Stimulated activated CD8-positive, alpha-beta memory T cell treated with anti-CD3 and anti-CD28 coated beads, Interleukin-2, amount 100 ng/mL, for 1 hour (primary cell): ENCODE measurements at places on chromosomes 16 and 17.
A peak's percentile ranks its signal among the peaks of the same experiment; 100 is the strongest.

GRCh38 chr17:73643001-73643851 is 1.0 kb downstream of the SDK2 start:
- DNase-seq: no peak

GRCh38 chr17:72135546-72136325 is 14.9 kb downstream of the SOX9 start:
- no peak for DNase-seq

DNA sequence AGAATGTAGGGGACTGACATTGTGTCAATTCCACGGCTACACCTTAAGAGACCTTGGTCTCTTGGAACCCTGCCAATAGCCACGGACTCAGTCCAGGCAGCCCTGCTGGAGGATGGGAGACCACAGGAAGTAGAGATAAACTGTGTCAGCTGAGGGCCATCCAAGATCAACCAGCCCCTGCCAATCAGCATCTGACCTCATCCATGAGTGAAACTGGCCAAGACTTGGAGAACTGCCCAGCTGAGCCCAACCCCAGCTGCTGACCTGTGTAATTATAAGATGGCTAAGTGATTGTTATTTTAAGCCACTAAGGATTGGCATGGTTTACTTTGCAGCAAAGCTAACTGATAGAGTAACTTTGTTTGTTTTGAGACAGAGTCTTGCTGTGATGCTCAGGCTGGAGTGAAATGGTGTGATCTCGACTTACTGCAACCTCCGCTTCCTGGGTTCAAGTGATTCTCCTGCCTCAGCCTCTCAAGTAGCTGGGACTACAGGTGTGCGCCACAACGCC is 13.3 kb upstream of the YWHAE start:
- DNase-seq: no peak

DNA sequence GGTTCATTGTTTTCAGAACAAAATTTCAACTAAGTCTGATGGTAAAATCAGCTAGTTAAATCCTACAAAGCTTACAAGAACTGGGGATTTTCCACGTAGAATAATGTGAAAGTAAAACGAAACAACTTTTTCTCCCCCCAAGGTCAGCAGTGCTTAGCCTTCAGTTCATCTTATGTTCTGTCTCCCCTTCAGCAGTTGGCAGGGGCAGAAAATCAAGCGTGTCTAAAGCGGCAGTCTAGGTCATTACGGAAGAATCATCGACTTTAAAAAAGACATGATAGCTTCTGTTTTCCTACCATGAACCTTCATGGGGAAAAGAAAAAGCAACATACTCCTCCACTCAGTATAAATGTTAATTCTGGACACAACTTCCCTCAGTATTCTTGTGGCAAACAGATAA is 50.7 kb downstream of the GNA13 start:
- DNase-seq: no peak

DNA sequence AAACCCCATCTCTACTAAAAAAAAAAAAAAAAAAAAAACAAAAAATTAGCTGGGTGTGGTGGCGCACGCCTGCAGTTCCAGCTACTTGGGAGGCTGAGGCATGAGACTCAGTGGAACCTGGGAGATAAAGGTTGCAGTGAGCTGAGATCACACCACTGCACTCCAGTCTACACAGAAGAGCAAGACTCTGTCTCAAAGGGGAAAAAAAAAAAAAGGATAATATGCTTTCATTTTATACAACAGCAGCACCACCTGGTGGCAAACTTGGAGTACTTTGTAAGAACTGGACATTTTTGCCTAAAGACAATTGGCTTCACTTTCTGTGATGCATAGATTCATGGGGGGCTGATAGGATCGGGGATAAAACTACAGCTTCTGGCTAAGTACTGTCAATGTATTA is 8.5 kb downstream of the CHTF8 start:
- DNase-seq: no peak

GRCh38 chr17:62791235-62791734 is 16.8 kb downstream of the MARCHF10 start:
- DNase-seq: no peak

- no peak for DNase-seq
Observed at GRCh38 chr17:40150276-40150675, 9.9 kb downstream of the CASC3 start.

- no peak for DNase-seq
Observed at GRCh38 chr16:24009098-24009497, 173.3 kb downstream of the PRKCB start.

DNA sequence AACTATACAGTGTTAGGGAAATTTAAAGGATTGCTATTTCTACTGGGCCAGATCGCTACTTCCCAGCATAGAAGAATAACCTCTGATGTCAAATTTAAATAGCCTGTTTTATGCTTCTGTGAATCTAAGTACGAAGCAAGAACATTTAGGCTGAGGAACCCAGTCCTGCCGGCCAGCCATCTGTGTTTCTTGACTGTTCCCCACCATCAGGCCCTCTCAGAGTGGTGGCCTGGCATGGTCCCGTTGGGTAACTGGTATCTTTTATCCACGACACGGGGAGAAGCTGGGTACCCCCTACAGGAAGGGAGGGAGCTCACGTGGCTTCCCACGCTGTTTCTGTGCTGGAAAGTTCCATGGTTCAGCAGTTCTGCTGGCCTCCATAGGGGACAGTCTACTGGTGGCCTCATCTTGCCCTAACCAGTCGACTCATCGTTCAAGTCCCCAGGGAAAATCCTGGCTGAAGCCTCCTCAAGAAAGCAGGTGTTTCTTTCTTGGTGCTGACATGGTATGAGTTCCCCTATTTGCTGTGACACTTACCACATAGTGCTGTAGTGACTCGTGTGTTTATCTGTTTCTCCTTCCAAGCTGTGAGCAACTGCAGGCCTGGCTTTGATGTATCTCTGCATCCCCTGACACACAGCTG is 201.7 kb upstream of the NLRP1 start:
- DNase-seq: no peak

DNA sequence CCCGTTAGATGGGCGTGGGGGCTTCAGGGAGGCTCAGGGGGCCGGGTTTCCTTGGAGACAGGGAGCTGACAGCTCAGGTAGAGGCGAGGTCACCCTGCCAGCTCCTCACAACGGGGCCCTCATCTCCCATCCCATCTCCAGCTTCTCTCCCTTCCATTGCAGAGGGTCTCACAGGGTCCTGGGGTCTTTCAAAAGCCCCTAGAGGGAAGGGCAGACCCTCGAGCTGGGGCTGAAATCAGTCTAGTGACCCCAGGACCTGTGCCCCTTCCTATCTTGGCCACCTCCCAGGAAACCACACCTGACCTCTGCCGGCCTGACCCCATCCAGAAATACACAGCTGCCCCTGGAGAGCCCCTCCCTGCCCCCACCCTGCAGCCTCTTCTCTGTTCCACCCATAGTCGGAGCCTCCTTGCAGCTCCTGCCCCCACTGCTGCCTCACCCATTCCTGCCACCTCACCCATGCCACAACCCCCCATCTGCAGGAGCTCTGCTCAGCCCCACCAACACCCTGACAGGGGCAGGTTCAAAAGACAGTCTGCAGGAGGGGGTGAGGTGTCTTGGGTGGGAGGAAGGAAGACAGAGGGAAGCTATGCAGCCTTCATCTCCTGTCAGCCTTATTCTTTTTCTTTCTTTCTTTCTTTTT is 23.4 kb downstream of the PIK3R5 start:
- no peak for DNase-seq

- no peak for DNase-seq
Observed at GRCh38 chr17:37697381-37697780, 47.5 kb downstream of the HNF1B start.

- DNase-seq: no peak
Observed at GRCh38 chr16:63315229-63315628, 1279.0 kb upstream of the CDH8 start.

GRCh38 chr16:68073902-68074760 is 11.0 kb upstream of the NFATC3 start:
- no peak for DNase-seq

DNA sequence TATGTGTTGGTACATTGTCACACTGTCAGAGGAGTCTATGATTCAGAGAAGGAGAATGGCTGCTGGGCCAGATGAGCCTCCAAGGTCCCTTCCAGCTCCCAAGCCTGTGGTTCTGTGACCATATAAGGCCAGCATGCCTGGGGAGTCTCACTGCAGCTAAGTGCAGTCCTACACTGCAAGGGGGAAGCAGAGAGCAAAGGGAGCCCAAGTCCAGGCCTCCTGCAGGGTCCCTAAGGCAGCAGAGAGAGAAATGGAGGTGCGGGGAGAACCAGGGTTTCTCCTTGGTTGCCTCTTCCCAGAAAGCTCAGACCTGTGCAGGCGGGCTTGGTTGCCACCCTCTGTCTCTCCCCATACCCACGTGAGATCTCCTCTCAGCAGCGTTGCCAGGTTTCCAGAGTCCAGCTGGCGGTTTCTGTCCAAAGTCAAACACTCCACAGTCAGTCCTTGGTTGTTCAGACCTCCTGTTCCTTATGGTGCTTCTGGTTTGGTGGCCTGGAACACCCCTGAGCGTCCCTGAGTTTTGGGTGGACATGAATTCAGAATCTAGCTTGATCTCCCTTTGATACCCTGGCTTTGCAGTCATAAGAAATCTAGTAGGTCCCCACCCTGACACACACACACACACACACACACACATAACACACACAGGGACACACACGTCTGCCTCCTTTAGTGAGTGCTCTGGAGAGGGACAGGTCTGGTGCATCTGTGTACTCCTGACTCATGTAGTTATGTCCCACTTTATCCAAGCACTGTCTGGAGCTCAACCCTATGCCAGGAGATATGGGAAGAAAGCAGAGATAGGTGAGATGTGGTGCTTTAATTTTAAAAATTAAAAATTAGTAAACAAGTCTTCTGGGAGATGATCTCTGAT is 78.8 kb downstream of the GNAO1 start:
- no peak for DNase-seq

- no peak for DNase-seq
Observed at GRCh38 chr17:61443475-61443882, 8.7 kb upstream of the TBX4 start.

DNA sequence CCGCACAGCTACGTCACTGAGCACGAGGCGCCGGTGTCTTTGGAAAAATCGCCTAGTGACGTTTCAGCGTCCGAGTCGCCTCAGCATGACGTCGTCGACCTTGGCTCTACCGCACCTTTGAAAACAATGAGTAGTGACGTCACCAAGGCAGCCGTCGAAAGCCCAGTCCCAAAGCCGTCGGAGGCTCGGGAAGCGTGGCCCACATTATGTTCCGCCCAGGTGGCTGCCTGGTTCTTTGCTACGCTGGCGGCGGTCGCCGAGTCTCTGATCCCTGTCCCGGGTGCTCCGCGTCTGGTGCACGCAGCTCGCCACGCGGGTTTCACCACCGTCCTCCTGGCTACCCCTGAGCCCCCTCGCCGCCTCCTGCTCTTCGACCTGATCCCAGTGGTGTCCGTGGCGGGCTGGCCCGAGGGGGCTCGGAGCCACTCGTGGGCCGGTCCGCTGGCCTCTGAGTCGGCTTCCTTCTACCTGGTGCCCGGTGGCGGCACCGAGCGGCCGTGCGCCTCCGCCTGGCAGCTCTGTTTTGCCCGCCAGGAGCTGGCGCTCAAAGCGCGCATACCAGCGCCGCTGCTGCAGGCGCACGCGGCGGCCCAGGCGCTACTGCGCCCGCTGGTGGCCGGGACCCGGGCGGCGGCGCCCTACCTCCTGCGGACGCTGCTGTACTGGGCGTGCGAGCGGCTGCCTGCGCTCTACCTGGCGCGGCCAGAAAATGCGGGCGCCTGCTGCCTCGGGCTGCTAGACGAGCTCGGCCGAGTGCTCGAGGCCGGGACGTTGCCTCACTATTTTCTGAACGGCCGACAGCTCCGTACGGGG is 1.5 kb downstream of the TMEM102 start:
- peak; percentile 58 for DNase-seq

DNA sequence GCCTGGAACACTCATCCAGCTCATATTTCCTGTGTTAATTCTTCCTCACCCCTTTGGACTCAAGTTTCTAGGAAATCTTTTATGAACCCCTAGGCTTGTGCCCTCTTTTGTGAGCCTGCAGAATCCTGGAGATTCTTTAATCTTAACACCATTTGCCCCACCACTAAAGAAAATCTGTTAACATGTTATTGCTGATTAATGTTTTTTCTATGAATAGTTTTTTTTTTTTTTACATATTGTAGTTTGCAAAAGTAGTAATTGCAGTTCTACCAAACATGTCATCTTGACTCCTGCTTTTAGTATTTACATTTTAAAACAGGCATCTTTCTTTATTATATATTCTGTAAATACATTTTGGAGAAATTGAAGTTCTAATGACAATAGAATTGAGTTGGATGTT is 8.5 kb downstream of the PRSS54 start:
- DNase-seq: no peak

DNA sequence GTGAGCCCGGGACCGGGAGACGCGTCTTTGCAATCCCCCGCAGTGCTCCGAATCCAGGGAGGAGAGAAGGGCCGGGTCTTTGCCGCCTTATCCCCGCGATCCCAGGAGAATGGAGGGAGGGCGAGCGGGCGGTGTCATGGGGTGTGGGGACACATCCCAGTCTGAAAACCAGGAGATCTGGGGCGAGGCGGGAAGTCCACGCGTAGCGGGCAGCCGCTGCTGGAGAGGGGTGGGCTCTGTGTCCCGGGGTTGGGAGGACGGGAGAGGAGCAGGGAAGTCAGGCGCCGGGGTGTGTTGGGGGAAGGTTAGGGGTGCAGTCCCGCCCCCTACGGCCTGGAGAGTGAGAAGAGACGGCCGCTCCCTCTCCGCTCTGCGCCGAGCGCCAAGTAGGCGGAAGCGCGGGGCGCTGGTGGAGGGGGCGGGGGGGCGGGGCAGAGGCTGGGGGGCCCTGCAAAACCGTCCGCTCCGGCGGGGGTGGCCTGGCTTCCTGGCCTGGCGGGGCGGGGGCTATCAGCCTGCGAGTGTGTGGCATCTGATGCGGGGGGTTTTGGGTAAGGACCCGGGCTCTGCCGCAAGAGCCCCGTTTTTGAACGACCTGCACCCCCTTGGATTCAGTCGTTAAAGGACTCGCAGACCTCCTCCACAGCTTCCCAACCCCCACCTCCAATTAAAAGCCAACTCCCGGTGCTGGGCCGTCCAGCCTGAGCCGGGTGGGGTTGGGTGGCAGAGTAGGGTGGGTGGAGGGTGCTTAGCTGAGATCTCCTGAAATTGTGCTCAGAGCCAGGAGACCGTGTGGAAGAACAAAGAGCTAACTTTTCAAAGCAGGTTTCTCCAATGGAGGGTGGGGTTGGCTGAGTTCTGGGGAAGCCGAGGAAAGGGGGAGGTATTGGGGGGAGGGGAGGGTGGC is 654 bp downstream of the LASP1 start:
- peak; percentile 52 for DNase-seq

DNA sequence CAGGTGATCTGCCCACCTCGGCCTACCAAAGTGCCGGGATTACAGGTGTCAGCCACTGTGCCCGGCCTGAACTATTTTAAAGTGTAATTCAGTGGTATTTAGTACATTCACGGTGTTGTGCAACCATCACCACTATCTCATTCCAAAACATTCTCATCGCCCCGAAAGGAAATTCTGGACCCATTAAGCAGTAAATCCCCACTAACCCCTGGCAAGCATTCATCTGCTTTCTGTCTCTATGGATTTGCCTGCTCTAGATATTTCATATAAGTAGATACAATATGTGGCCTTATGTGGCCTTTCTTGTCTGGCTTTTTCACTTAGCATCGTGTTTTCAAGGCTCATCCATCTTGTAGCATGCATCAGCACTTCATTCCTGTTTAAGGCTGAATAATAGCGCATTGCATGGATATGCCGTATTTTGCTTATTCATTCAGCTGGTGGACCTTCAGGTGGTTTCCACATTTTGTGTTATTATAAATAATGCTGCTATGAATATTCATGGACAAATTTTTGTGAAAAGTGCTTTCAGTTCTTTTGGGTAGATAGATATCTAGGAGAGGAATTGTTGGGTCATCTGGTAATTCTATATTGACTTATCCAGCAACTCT is 8.4 kb upstream of the HERPUD1 start:
- DNase-seq: no peak
